ENCODE measurements at places on chromosomes 6 and 20.

GRCh38 chr20:25720285-25720684 lies 23.6 kb upstream of the ZNF337 start:
- DNase-seq: no peak

GRCh38 chr20:23492292-23492691 lies 1.4 kb downstream of the CST8 start:
- DNase-seq: no peak

DNA sequence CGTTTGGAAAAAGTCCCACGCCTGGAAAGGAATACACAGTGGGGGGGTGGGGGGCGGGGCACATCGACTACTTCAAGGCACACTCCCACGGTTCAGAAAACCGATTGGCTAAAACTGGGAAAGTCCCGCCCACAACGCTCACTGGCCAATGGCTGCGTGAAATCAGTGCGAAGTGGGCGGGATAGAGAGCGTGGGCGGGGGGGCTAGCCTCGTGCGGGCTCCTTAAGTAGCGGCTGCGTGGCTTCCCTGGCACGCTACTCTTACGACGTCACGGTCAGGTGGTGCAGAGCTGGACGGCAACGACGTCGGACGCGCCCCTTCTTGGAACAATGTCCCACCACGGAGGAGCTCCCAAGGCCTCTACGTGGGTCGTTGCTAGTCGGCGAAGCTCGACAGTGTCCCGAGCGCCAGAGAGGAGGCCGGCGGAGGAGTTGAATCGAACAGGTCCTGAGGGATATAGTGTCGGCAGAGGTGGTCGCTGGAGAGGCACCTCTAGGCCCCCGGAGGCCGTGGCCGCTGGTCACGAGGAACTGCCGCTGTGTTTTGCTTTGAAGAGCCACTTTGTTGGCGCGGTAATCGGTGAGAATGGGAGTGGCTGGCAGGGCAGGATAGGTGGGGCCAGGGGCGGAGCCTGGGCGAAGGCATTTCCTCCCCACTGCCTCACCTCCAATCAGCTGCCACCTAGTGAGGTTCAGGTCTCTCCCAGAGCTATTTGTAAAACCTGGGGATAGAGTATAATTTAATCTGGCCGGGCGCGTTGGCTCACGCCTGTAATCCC lies at the start of gene DDX43:
DDX43 (plus strand) TSS at position 252 of the 778 bp plus-strand sequence; CDS start at position 330, 78 bp downstream.
- peak; percentile 54 for DNase-seq

DNA sequence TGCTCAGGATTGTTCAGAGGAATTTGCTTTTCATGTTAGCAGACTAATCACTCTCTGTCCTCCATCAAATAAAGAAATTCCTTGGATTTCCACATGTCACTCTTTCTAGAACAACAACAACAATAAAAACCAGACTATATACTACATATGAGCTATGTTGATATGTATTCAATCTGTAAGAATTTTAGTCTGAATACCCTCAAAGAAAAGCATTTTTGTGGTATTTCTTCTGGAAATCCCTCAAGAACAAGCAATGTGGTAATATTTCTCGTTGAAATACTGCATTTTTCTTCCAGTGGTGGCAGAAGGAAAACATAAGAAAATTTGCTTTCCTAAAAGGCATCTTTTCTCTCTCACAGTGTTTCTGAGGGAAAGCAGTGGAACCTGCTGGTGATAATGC lies 312.6 kb upstream of the RSPO3 start:
- DNase-seq: no peak

Measured in NCI-H1694 treated with DMSO at 0.1 percent for 48 hours (cell line).